Left lobe of liver (tissue), 2 donors: ENCODE measurements at places on chromosomes 5 and 9.

DNA sequence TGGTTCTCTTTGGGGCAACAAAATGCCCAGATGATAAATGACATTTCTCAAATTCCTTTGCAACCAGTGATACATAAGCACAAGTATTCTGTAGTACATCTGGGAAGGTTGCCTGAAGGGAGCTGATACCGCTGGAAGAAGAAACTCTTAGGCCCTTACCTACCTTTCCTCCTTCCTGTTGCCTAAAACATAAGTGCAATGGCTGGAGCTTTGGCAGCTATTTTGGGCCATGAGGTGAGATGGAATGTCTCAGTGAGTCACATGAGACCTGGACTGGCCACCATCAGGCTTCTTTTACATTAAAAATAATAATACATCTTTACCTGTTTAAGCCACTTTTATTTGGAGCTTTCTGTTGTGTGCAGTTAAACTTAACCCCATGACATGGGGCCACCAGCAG lies 11.2 kb upstream of the ADGRD2 start:
- DNase-seq, result no peak

DNA sequence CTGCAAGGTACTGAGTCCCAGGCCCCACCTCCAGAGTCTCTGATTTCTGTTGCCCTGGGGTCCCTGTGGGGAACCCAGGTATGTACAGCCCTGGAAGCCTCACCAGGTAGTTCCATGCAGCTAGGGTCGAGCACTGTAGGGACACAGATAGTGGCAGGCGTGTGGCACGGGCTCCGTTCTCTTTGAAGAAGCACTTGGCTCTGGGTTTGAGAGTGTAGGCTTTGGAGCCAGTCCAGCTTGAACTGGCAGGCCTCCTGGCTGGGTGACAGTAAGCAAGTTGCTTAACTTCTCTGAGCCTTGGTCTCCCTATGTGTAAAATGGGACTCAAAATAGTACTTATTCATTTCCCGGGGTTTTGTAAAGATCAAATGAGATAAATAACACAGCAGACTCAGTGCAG lies 5.6 kb downstream of the OLFM1 start:
- DNase-seq, result no peak

GRCh38 chr5:145221416-145221815 lies 613.7 kb downstream of the PRELID2 start:
- no peak for DNase-seq

- no peak for DNase-seq
Observed at GRCh38 chr5:99949969-99950524, 585.1 kb upstream of the FAM174A start.

GRCh38 chr5:140075371-140075770 lies 32.3 kb upstream of the NRG2 start:
- DNase-seq, result no peak
